Hair follicle dermal papilla cell (primary cell): ENCODE measurements at places on chromosomes 4 and X. TPM values are rescaled to one million over a fixed set of nuclear protein-coding genes. Genes with fewer than 3 reads are reported as not detected.

The HSD17B13 gene
- total RNA-seq: not detected in 2 replicates

The MAGEC2 gene
- total RNA-seq: not detected in 2 replicates

The FGFBP1 gene
- not detected in 2 replicates for total RNA-seq

The GPR143 gene
- not detected in 2 replicates for total RNA-seq

The SMIM10 gene
- 2.8 and 3.6 TPM in 2 replicates for total RNA-seq

The OTC gene
- not detected in 2 replicates for total RNA-seq

The ZNF41 gene
- 9.4 and 10.1 TPM in 2 replicates for total RNA-seq

The PDZD4 gene
- total RNA-seq: 1.6 and 1.8 TPM in 2 replicates

The SMIM10L2A gene
- total RNA-seq: 0.32 and 0.73 TPM in 2 replicates

The EPHA5 gene
- total RNA-seq: 2.7 and 3.7 TPM in 2 replicates

The RAPGEF2 gene
- total RNA-seq: 63.4 and 63.9 TPM in 2 replicates

The SUPT20HL1 gene
- total RNA-seq: under 0.01 TPM in 1 of 2 replicates, not detected in the other

The PCYT1B gene
- total RNA-seq: 1.6 and 2.6 TPM in 2 replicates

The C1QTNF7 gene
- 0.12 and 0.16 TPM in 2 replicates for total RNA-seq

The FREM3 gene
- total RNA-seq: under 0.01 TPM in 1 of 2 replicates, not detected in the other

The TMEM150C gene
- 2.2 and 3.6 TPM in 2 replicates for total RNA-seq

The CTAG2 gene
- 1.5 TPM in 1 of 2 replicates, not detected in the other for total RNA-seq

The BEND4 gene
- total RNA-seq: not detected in 2 replicates

The CD38 gene
- total RNA-seq: not detected in 2 replicates

The DHRSX gene
- 20.2 and 26.0 TPM in 2 replicates for total RNA-seq

The SSX4 gene
- not detected in 2 replicates for total RNA-seq

The SRPK3 gene
- 0.16 and 0.61 TPM in 2 replicates for total RNA-seq

The SLC10A6 gene
- 0.24 and 0.32 TPM in 2 replicates for total RNA-seq

The TCEAL2 gene
- total RNA-seq: 0.65 and 0.73 TPM in 2 replicates

The ERVMER34-1 gene
- 0.12 and 0.16 TPM in 2 replicates for total RNA-seq

The SPANXD gene
- total RNA-seq: not detected in 2 replicates

The PPARGC1A gene
- 10.2 and 15.9 TPM in 2 replicates for total RNA-seq

The ZNF182 gene
- total RNA-seq: 2.1 and 2.8 TPM in 2 replicates

The CYBB gene
- total RNA-seq: not detected in 2 replicates

The TCEAL6 gene
- total RNA-seq: not detected in 2 replicates

The IL2 gene
- total RNA-seq: not detected in 2 replicates

The CORIN gene
- 1.1 and 6.8 TPM in 2 replicates for total RNA-seq

The SHOX gene
- not detected in 2 replicates for total RNA-seq

The MAGEA1 gene
- total RNA-seq: not detected in 2 replicates

The CWH43 gene
- not detected in 2 replicates for total RNA-seq
